ENCODE measurements at places on chromosomes 11 and 22. TPM values are rescaled to one million over a fixed set of nuclear protein-coding genes. Genes with fewer than 3 reads are reported as not detected.

- H3K36me3 ChIP-seq = peaks cover 3% of the 10 kb centered on the region
- H3K27ac ChIP-seq = no peak overlapping the region
- no peak overlapping the region for H3K4me3 ChIP-seq
- H3K4me1 ChIP-seq = peaks cover 4% of the 10 kb centered on the region
Measured at GRCh38 chr22:44449061-44449682, 48.9 kb downstream of the RTL6 start.

GRCh38 chr22:27987557-27987956 lies 68.5 kb upstream of the PITPNB start:
- H3K27me3 ChIP-seq = no peaks in the 10 kb centered on the region
- no peaks in the 10 kb centered on the region for H3K4me1 ChIP-seq
- no peak overlapping the region for H3K4me3 ChIP-seq
- no peak for DNase-seq
- no peak overlapping the region for H3K27ac ChIP-seq

- H3K27ac ChIP-seq = no peak overlapping the region
- peaks cover 2% of the 10 kb centered on the region for H3K27me3 ChIP-seq
- no peak for DNase-seq
- H3K4me3 ChIP-seq = no peak overlapping the region
- no peaks in the 10 kb centered on the region for H3K4me1 ChIP-seq
Measured at GRCh38 chr11:115958089-115959000, 454.1 kb upstream of the CADM1 start.

DNA sequence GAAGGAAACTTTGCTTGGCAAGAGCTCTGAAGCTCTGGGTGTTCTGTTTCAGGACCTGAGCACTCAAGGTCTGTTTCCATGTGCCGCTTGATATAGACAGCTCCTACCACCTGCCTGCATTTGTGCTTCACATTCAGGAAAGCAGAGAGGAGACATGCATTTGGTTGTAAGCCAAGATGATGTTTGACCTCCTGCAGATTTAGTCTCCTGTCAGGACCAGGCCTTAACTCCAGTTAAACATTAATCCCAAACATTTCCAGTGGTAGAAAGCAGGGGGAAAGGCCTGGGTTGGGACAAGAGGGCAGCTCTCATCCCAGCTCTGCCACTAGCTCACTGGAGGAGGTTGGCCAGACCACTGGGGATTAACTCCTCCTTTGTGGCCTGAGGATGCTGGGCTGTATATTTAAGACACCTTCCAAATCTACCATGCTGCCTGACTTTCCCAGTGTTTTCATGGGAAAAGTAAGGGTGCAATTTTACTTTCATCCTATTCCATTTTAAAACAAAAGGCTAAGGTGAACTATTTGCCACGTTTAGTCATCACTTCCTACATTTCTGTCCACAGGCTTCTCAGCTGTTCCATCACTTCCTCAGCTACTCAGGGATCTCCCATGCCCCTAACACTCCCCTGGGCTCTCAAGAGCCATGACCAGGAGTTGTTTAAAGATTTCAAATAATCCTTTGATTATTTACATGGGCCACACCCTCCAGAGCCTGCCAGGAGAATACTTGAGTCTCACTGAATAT lies 80.9 kb downstream of the INSC start:
- no peak overlapping the region for H3K27ac ChIP-seq
- H3K4me1 ChIP-seq = no peaks in the 10 kb centered on the region
- no peaks in the 10 kb centered on the region for H3K27me3 ChIP-seq
- no peak overlapping the region for H3K4me3 ChIP-seq

DNA sequence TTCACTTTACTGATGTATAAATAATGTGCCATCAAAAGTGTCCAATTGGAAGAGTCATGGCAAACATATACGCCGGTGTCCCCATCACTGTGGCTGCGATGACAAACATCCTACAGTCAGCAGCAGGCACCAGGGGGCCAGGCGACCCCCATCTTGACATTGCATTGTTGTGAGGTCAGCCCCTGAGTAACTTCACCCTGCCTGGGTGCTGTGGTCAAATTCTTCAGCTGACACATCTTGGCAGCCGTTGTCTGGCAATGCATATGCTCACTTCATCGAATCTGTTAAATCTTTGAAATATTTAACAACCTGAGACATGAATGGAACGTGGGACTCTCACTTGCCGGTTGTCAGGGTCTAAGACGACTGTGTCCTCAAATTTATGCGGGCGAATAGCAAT lies 430.9 kb downstream of the BRD1 start:
- no peaks in the 10 kb centered on the region for H3K4me1 ChIP-seq
- no peaks in the 10 kb centered on the region for H3K36me3 ChIP-seq
- peaks cover 9% of the 10 kb centered on the region for H3K27me3 ChIP-seq
- H3K27ac ChIP-seq = no peak overlapping the region
- no peak for DNase-seq
- H3K4me3 ChIP-seq = no peak overlapping the region

The CCDC87 gene
- 0.24 TPM for total RNA-seq

The LARGE2 gene
- 1.6 TPM for total RNA-seq

The F2 gene
- total RNA-seq = 0.29 TPM

The ARHGAP20 gene
- 0.05 TPM for total RNA-seq

The KCNQ1 gene
- total RNA-seq = 10.7 TPM

The OR52I1 gene
- not detected for total RNA-seq
